SHP77 (cell line): ENCODE measurements at places on chromosomes 7 and 10.

DNA sequence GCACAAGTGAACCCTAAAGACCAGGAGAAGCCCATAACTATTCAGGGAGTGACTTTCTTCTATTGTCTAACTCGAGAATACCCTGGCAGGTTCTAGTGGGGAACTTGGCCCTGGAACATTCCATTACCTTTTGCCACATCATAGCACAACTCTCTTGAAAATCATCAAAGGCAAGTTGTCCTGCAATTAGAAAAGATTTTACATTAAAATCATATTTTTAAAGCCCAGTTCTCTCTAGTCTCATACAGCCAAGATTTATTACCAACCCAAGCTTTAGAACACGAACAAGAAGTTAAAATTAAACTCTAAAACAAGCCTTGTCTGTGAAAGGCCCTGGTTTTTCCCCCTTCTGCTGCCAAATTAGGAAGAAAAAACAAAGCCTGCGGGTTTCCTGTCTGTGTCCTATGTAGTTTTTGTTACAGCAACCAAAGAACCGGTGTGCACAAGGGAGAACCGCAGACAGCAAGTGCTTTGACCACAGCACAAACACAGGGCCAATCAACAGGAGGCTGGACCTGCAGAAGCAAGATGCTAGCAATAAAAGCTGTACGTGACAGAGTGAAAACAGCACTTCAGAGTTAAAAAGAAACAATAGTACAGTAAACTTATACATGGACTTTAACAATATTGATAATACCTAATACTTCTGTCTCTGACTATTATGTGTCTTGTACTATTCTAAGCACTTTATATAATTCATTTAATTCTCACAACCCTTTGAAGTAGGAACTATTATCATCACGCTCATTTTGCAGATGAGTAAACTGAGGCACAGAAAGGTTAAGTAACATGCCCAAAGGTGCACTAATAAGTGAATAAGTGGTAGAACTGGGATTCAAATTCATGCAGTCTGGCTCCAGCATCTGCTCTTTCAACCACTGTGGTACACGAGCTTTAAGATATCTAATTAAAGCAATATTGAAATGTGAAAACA lies 65.8 kb downstream of the STK17A start:
- no peak for DNase-seq

GRCh38 chr10:86668297-86669165 lies at the start of gene LDB3:
TSS of gene LDB3 (plus strand) at chr10:86668511. CDS start at chr10:86668692, 181 bp downstream.
- peak; percentile 70 for DNase-seq

- no peak for DNase-seq
Observed at GRCh38 chr10:70167246-70167645, 3.1 kb downstream of the SAR1A start.

- no peak for DNase-seq
Observed at GRCh38 chr10:129418496-129419225, 48.4 kb upstream of the MGMT start.

GRCh38 chr10:18279173-18279572 lies 138.9 kb downstream of the CACNB2 start:
- DNase-seq = no peak

DNA sequence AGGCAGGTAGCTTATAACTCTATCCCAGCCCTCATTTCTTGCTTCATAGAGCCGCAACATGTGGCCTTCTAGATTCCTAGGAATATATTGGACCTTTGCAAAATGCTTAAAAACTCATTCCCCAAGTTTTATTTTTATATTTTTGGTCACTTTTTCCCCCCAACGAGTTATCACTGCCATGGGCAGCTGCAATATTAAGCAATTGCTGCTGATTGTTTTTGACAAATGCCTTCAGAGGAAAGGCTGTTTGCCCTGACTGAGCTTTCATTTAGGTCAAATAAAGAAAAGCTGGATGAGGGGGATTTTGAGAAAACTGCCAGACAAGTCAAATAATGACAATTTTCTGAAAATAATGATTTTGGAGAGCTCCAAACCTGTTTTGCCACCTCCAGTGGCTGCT lies 976.9 kb upstream of the MBL2 start:
- no peak for DNase-seq

- DNase-seq = no peak
Observed at GRCh38 chr10:126430512-126430911, 42.2 kb upstream of the ADAM12 start.

DNA sequence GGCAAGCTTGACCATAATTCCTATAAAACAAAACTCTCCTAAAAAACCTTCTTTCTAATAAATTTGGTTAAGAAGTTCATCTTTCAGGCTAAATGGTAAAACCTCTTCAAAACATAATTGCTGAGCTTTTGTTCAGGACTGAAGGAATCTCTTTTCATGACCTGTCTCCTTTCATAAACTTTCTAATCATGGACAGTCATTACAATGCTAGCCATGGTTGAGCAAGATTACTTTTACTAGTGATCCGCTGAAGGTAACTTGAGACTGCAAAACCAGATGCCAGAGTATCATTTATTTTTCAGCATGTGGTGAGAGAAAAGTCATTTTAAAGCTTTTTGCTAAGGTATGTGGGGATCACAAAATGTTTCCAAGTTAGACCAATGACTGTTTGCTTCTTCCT lies 186.4 kb upstream of the RHOBTB1 start:
- DNase-seq = no peak

GRCh38 chr7:105768898-105769507 lies 107.4 kb downstream of the ATXN7L1 start:
- no peak for DNase-seq

- DNase-seq = no peak
Observed at GRCh38 chr7:127943541-127944521, 87.4 kb downstream of the LRRC4 start.

- no peak for DNase-seq
Observed at GRCh38 chr7:81355911-81356310, 413.9 kb downstream of the HGF start.

GRCh38 chr10:28841625-28842024 lies 164.3 kb downstream of the BAMBI start:
- no peak for DNase-seq

GRCh38 chr7:80588591-80588990 lies 49.9 kb upstream of the CD36 start:
- DNase-seq = no peak
